ENCODE measurements at places on chromosomes 2 and 18.

- no peaks in the 10 kb centered on the region for H3K4me1 ChIP-seq
- DNase-seq, result no peak
- no peaks in the 10 kb centered on the region for H3K27me3 ChIP-seq
- H3K4me3 ChIP-seq, result no peak overlapping the region
Observed at GRCh38 chr2:8761529-8762164, 75.8 kb downstream of the KIDINS220 start.

DNA sequence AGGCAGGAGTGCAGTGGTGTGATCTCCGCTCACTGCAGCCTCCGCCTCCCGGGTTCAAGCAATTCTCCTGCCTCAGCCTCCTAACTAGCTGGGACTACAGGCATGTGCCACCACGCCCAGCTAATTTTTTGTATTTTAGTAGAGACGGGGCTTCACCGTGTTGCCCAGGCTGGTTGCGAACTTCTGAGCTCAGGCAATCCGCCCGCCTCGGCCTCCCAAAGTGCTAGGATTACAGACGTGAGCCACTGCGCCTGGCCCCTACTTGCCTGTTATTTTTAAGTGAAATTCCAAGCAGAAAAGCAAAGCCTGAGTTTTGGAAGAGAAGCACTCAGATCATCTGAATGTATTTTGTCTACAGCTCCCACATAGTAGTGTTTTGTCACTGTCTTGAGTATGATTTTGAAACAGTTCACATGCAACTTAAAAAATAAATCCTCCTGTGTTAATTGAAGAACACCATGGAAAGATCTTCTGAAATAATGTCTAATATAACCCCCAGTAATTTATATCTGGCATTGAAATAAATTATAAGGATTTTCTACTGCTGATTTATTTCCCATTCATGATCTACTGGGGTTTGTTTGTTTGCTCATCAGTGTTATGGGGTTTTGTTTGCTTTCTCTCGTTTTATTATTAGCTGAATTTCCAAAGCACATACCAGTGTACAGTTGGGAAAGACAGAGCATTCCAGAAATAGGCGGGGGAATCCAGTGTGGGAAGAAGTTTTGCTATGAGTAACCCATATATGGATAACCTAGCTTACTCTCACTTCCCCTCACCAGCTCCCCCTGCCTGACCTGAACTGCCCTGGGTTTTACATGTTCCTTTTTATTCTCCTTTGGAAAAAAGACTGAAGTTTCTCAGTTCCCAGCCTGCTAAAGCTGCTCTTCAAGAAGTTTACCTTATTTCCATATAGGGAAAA lies 80.1 kb upstream of the MAP3K20 start:
- no peak for DNase-seq
- H3K27me3 ChIP-seq, result no peaks in the 10 kb centered on the region
- H3K4me3 ChIP-seq, result no peak overlapping the region
- peaks cover 43% of the 10 kb centered on the region for H3K4me1 ChIP-seq
- peaks cover 6% of the 10 kb centered on the region for H3K36me3 ChIP-seq
- H3K27ac ChIP-seq, result peak overlapping the region; percentile 94

DNA sequence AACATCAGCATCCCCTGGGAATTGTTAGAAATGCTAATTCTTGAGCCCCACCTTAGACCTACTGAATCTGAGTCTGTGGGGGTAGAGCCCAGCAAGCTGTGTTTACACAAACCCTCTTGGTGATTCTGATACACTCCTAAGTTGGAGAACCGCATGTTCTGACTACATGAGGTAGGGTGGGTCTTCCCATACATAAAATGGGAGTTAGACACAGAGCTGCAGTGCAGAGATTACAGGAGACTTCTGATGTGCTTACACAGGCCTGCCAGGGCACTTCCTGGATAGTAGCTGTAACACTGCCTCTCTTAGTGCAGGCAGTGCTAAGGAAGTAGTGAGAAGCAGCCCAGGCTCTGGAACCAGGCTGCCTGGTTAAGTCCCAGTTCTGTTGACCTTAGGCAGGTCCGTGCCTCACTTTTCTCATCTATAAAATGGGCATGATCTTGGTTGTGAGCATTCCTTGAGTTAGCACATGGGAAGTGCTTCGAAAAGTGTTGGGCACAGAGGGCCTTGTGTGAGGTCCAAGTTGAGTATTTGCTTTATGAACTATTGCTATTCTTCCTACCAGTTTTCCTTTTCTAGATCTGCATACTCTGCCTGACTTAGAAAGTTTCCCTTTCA lies 67.3 kb downstream of the GLI2 start:
- H3K4me1 ChIP-seq, result peaks cover 15% of the 10 kb centered on the region
- peaks cover 11% of the 10 kb centered on the region for H3K36me3 ChIP-seq
- H3K27me3 ChIP-seq, result no peaks in the 10 kb centered on the region
- H3K4me3 ChIP-seq, result no peak overlapping the region

DNA sequence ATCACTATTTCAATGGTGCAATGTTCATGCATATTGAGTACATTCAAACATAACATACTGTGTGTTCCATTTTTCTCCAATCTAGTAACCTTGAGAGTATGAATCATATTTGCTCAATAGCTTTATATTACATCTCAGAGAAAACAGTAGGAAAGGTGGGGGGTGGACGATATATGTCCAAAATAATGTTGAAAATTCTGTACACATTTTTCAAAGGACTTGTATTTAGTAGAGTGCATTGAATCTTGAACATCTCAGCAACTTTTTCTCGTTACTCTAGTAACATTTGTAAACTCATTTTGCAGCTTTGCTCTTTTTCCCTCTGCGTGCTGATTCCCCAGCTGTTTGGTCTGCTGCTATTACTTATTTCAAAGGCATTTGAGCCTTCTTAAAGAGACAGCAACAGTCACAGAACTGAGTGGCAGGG lies 1487.0 kb downstream of the LRP1B start:
- H3K4me1 ChIP-seq, result peaks cover 5% of the 10 kb centered on the region
- H3K4me3 ChIP-seq, result no peak overlapping the region
- DNase-seq, result no peak
- no peak overlapping the region for H3K27ac ChIP-seq

DNA sequence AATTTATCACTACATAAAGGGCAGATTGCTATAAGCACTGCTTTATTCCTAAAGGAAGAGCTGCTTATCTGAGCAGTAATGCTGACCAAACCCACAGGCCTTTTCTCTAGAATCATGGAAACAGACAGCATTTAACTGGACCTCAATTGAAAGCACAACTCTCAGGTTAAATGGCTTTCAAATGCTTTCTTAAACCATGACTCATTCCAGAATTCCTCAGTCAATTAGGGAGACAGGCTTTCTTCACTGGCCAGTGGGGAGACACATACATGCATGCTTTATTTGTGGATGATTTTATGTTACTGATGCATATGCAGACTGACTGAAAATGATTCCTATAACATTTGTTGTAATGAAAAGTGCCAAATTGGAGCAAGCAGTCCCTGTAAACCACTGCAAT lies 114.6 kb downstream of the ACVR1 start:
- no peak overlapping the region for H3K4me3 ChIP-seq
- H3K27me3 ChIP-seq, result no peaks in the 10 kb centered on the region
- no peaks in the 10 kb centered on the region for H3K4me1 ChIP-seq
- H3K27ac ChIP-seq, result no peak overlapping the region
- DNase-seq, result no peak

- H3K4me3 ChIP-seq, result no peak overlapping the region
- no peak for DNase-seq
- H3K27ac ChIP-seq, result no peak overlapping the region
- H3K27me3 ChIP-seq, result peaks cover 8% of the 10 kb centered on the region
- no peaks in the 10 kb centered on the region for H3K36me3 ChIP-seq
Observed at GRCh38 chr18:66560094-66560493, 43.8 kb downstream of the CDH19 start.
